ENCODE measurements at places on chromosomes 5 and 9.

- no peak for DNase-seq
Observed at GRCh38 chr9:34127035-34127948, 794 bp upstream of the DCAF12 start.

DNA sequence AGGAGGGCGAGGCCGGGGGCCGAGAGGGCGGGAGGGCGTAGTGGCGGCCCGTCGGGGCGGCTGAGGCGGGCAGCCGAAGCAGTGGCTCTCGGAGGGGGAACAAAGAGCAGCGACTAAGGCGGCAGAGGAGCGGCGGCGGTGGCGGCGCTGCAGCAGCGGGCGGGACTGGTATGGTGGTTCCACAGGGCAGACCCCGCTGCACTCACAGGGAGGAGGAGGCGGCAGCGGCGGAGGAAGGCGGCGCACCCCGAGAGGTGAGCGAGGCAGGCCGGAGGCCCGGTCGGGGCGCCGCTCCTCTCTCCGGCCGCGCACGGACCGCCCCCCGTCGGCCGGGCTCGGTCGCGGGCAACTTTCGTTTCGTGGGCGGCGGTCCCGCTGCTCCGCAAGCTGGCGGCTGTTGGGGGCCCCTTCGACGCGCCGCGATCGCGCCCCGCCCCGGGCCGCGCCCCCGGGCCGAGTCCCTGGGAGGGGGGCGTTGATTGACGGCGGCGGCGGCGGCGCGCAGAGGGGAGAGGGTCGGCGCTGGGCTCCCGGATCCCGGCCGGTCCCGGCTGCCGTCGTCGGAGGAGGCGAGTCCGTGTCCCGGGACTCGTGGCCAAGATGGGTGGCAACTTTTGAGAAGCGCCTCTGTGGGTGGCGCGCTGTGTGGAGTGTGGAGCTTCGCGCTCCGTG, 467 bp downstream of the CNOT6 start:
- DNase-seq: peak; percentile 9

GRCh38 chr5:6424110-6424659, 24.5 kb upstream of the UBE2QL1 start:
- DNase-seq: no peak

DNA sequence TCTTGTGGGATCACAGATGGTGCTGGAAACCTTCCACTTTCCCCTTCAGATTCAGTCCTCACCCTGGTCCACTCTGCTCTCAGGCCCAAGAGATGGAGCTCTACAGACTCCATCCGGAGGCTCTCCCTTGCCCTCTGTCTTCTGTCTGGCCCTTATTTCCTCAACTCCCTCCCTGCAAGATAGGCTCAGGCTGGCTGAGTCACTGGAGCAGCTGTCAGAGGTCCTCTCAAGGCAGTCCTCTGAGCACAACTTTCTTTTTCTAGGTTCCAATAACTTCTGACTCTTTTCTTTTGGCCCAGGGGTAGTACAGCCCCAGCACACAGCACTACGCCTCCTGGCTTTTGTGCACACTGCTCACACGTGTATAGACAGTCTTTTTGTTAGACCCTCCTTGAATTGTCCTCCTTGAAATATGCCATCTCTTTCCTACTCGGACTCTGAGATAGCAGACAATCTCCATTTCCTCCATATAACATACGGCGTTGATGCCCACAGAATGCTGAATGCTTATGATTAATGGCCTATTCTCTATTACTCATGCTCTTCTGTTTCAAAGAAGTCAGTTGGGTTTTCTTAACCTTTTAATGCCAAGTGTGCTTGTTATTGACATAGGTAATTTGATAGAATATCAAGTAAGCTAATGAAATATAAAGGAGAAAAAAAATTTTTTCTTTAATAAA, 193.1 kb downstream of the SLC12A2 start:
- no peak for DNase-seq

DNA sequence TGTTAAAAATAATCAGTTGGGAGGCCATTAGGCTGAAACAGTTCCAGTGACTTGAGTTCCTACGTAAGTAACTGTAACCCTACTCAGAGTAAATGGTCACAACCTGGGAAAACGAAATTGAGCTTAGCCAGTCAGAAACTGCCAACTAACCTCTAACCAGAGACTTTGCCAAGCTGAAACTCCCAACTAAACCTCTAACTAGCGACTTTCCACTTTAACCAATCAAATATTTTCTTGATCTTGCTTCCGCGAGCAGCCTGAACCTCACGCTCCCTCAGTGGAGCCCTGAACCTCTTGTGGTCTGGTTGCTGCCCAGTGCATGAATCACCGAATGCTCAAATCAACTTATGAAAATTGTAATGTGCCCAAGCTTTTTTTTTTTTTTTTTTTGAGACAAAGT, 156.2 kb downstream of the MED10 start:
- DNase-seq: no peak

- no peak for DNase-seq
Observed at GRCh38 chr5:160747987-160748386, 104.0 kb downstream of the ATP10B start.

DNA sequence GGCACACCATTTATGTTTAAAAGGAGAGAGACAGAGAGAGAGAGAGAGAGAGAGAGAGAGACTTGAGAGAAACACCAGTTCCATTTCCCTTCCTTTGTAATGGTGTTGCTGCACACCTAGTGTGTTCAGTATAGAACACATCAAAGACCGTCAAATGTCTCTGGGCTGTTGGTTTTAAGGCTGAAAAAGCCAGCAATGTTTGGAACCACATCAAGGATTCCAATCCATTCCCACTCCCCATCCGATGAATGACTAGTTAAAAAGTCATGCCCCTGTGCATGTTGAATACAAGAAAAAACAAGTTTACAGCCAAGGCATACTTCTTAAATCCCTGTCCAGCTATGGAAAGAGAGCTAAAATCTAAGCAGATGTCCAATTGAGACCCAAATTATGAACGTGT, 83.0 kb upstream of the IFNE start:
- DNase-seq: no peak

DNA sequence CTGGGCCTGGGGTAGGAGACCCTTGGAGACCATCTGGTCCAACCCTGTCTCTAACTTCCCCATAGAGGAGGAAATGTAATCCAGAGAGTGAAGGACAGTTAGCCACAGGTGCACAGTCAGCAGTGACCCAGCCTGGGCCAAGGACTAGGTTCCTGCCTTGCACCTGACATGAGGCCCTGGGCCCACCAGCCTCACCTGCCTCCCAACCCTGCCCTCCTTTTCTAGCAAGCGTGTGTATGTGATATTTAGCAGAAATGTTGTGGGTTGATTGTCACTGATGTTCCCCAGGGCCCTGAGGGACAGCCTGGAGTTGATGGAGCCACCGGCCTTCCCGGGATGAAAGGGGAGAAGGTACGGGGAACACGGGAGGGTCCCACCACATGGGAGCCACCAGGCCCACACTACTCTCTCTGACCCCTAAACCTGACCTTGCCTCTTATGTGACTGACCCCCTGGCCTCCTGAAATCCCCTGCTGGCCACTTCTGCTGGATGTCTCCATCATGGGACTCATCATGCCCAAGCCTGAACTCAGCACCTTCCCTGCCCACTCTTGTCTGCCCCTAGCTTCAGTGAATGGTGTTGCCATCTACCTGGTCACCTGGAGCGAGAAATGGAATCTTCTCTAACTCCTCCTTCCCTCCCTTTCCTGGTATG, 79.2 kb upstream of the TGFBR1 start:
- no peak for DNase-seq

- no peak for DNase-seq
Observed at GRCh38 chr9:8027351-8027750, 227.8 kb upstream of the DMAC1 start.

DNA sequence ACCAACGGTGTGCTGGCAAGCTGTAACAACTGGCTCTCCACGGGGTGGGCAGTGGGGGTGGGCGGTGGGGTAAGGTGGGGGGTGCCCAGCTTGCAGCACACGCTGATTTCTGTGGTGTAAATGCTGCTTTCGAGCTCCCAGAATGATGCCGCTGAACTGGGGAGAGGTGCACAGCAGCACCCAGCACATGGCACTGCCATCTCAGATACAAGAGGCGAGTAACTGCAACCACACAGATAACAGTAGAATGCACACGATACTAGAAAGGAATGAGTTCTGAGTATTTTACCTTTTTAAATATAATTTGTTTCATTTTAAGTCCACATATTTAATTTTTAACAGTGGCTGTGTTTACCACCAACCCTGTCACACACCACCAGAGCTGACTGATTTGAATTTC, 87.9 kb downstream of the SEMA4D start:
- DNase-seq: no peak

GRCh38 chr9:8552732-8553131, 753.2 kb upstream of the DMAC1 start:
- no peak for DNase-seq

Measured in activated T-helper 1 cell treated with anti-CD3 and anti-CD28 coated beads, Interleukin-2, amount 50 U/mL, for 16 hours (primary cell).